ENCODE measurements at places on chromosomes 6 and 20.

DNA sequence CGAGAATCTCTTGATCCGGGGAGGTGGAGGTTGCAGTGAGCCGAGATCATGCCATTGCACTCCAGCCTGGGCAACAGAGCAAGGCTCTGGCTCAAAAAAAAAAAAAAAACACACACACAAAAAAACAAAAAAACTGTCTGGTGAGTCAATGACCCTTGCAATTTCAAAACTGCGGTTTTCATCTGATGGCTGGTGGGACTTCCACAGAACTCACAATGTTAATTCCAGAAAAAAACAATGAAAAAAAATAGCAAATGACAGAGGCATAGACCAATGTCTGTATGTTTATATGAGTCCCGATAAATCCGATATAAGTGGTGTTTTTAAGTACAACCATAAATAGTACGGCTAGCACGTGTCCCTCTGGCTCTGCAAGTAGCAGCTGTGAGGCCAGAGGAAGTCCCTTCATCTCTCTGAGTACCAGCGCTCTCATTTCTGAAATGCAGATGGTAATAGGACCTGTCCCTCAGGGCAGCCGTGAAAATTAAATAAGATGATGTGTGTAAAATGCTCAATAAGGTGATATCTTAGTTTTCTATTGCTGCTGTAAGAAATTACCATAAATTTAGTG lies 21.9 kb upstream of the PTPN1 start:
- DNase-seq, result no peak

GRCh38 chr6:32894085-32895005 lies 40.4 kb downstream of the PSMB9 start:
- DNase-seq, result peak; percentile 83

DNA sequence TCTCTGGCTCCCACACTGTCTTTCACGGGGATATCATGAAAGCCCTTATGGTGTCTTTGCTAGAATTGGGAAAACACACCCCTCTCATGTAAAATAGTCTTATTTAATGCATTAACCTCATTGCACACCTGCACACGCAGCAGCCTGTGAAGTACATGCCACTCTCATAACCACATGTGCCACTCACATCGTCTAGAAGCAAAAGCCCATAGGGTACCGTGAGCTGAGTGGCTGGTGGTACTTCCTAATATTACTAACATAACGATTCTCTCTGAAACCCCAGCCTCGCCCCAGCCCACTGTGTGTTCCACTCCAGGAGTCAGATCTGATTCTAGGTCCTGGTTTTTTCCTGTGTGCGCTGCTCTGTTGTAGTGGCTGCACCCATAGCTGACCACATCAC lies 9.5 kb upstream of the TMEM242 start:
- no peak for DNase-seq

GRCh38 chr6:25025919-25026301 lies 90.2 kb upstream of the RIPOR2 start:
- DNase-seq, result no peak

DNA sequence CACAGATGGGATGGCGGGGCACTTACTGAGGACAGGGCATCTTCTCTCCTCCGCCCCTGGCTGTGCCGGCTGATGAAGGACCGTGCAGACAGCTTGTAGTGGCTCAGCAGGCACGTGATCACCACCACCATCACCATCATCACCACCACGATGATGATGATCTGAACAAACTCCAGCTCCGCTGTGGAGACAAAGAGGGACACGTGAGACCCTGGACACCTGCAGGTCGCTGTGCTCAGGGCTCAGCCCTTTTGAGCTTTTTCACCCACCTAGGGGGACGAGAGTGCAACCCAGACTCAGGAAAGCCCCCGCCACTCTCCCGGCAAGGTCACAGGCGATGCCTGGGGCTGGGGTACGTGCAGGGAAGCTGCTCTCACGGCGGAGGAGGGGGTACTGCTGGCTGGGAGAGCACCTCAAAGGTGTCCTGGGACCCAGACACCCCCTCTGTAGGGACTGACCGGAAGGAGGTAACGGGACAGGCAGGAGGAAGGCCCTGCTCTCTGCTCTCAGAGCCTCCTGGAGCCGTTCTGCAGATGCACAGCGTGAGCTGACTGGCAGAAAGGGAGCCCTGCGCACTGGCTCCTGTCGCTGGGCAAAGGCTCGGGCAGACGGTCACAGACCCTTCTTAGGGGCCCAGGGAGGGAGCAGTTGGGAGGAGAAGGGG lies 39.4 kb upstream of the ZBP1 start:
- no peak for DNase-seq
